ENCODE measurements at places on chromosomes 3 and 15.
A peak's percentile ranks its signal among the peaks of the same experiment; 100 is the strongest.

DNA sequence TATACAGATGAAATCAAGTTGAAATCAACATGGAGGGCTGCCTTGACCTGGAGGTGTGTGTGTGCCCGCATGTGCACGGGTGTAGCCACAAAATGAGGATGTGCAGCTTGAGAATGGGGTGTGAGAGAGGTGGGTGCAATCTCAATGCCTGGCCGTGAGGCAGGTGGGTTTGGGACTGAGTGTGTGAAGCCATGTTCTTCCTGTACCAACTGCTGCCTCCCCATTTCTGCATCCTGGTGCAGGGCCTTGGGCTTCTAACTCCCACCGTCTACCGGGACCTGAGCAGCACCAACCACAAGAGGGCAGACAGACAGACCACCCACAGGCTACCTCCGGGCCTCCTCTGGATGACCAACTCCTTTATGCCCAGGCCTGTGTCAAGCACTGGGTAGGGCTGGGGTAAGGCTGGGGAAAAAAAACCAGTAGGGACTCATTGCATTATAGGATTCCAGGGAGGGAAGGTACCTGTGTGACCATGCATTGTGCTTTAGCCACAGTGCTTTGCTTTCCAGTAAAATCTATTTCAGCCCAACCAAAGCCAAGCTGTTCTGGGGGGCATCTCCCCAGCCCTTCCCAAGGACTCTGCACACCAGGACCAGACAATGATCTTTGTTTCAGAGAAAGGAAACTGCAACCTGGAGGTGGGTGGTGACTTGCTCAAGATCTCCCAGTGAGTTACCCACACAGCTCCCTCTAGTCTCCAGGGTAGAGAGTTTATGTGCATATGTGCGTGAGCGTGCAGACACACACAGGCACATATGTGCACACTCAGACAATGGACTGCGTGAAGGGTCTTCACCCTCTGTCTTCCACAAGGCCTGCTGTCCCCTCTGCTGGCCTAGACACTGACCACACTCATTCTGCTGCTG is 162.2 kb upstream of the TLE3 start:
- no peak for DNase-seq

- no peak for DNase-seq
These were observed 1.9 kb upstream of the SLC41A3 start for GRCh38 chr3:126085841-126086240.

- no peak for DNase-seq
These were observed 73.7 kb downstream of the PIK3CB start for GRCh38 chr3:138761002-138761401.

DNA sequence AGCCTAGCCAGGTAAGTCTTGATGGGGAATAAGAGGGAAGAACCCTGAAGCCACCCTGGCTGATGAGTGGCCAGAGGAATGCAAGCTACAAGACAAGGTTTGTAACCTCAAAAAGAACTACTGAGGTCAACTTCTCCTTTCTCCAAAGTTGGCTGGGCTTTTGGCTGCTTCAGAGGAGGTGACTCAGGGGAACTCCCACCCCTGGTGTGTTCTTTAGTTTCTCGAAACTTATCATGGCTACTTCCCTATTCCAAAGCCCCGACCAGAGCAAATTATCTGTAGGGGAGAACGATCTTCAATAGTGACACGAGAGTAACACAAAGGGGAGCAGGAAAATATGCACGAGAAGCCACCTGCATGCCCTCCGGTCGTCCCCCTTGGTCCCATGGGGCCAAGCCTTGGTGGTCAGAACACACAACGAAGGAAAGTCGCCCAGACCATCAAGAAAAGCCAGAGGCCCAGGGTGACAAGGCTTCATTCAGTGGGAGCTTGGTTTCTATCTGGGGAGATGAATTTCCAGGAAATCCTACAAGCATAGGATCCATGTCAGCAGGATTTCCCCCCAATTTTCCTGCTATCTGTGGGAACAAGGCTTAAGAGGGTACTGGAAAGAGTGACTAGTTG is 6.5 kb upstream of the BCL2A1 start:
- no peak for DNase-seq

DNA sequence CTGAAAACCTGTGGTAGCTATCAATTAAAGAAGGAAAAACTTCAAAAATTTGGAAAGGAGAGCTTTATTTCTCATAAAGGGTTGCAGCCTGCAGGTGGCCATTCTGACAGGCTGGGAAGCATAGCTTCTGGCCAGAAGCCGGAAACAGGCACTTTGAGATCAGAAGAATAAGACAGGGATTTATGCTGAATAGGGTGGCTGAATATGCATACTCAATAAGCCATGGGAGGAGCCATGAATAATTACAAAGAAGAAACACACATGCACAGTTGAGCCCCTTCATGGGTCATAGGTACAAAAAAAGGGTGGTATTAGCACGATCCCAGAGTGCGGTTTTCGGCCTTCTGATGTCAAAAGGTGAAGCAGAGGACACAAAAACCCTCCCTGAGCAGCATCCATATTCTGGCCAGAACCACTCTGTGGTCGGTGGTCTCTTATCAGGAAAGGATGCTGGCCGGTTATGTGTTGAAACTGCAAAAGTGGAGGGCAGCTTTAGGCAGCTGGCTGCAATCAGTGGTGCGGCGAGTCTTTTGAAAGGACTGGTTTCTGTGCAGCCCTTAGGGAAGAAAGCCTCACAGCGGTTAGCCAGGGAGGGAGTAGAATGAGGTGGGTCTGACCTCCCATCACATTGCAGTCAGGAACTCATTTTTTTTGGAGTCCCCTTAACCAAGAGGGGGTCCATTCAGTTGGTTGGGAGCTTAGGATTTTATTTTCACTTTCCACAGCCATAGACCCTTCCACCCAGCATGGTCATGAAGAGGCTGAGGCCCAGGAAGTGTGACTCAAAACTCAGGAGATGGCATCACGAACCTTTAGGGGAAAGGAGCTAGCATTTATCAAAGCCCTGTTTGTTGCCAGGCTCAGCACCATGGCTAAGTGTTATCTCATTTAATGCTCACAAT is 34.7 kb upstream of the CCDC174 start:
- DNase-seq = no peak

- DNase-seq = peak; percentile 34
These were observed 102.5 kb upstream of the TJP1 start for GRCh38 chr15:29924750-29925149.

- DNase-seq = no peak
These were observed 41.0 kb downstream of the DGKG start for GRCh38 chr3:186320862-186321568.

DNA sequence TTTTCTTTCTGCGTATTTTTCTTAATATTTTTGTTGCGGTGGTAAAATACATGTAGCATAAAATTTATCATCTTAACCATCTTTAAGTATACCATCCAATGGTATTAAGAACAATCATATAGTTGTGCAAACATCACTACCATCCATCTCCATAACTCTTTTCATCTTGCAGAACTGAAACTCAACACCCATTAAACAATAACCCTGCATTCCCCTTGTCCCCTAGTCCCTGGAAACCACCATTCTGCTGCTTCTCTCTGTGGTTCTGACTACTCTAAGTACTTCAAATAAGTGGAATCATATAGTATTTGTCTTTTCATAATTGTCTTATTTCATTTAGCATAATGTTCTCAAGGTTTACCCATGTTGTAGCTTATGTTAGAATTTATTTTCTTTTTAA is 67.3 kb upstream of the EOMES start:
- no peak for DNase-seq

DNA sequence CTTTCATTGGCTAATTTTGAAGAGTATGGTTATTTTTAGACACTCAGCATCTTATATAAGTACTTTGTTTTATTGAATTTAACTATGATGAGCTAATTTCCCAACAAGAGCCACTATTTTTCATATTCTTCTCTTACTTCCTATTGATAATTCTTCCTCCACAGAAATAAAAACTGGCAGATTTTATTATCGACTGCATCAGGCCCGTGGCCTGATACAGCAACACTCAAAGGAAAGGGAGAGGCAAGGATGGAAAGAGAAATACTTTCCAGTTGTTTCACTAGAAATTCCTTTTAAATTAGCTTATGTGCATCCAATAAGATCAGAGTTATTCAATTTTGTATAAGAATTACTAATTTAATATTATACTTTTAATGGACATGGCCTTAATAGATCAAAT is 886.3 kb downstream of the ROBO1 start:
- DNase-seq = no peak

GRCh38 chr3:174334111-174334510 is 525.0 kb upstream of the NAALADL2 start:
- no peak for DNase-seq

GRCh38 chr3:169871129-169871886 is 1.6 kb upstream of the LRRC31 start:
- DNase-seq = no peak

GRCh38 chr3:25783661-25784512 is 644 bp upstream of the NGLY1 start:
- DNase-seq = no peak

DNA sequence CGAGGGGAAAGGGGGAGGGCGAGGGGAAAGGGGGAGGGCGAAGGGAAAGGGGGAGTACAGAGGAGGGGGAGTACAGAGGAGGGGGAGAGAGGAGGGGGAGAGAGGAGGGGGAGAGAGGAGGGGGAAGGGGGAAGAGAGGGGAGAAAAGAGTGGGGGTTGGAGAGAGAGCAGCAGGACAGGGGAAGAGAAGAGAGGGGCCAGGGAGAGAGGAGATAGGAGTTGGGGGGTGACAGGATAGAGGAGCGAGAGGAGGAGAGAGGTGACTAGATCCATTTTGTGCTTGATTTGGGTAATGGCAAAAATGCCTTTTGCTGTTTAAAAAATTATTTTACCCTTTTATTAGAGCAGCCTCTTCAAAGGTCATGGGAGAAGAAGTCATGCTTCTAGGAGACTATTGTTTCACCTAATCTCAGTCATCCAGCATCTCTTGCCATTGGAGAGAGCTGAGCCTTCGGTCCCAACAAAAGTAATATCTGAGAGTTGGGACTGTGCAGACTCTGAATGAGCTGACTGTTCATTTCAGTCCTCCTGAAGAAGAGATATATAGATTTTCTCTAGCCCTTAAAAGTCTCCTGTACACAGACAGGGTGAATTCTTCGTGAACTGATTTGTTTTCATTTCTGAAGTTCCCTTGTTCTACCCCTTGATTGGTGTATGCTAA is 15.1 kb upstream of the TOP2B start:
- DNase-seq = no peak

GRCh38 chr15:89499156-89499555 is 2.8 kb upstream of the RHCG start:
- DNase-seq = no peak

DNA sequence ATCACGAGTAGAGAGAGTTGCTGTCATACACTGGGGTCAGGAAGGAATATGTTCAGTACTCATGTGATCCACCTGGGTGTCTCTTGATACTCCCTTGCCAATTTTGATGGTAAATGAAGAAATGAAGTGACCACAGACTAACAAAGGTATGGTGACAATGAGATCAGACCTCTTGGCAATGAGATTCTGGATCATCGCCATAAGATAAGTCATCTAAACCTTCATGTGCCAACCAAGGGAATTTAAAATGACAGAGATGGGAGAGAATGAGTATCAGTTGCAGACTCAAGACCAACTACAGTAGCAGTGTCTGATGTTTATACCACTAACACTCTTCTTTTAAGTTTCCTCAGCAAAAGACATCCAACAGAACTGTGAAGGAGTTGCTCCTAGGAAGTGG is 601.0 kb downstream of the MECOM start:
- no peak for DNase-seq

- DNase-seq = no peak
These were observed 69.2 kb downstream of the GOLGA8B start for GRCh38 chr15:34514251-34514670.

DNA sequence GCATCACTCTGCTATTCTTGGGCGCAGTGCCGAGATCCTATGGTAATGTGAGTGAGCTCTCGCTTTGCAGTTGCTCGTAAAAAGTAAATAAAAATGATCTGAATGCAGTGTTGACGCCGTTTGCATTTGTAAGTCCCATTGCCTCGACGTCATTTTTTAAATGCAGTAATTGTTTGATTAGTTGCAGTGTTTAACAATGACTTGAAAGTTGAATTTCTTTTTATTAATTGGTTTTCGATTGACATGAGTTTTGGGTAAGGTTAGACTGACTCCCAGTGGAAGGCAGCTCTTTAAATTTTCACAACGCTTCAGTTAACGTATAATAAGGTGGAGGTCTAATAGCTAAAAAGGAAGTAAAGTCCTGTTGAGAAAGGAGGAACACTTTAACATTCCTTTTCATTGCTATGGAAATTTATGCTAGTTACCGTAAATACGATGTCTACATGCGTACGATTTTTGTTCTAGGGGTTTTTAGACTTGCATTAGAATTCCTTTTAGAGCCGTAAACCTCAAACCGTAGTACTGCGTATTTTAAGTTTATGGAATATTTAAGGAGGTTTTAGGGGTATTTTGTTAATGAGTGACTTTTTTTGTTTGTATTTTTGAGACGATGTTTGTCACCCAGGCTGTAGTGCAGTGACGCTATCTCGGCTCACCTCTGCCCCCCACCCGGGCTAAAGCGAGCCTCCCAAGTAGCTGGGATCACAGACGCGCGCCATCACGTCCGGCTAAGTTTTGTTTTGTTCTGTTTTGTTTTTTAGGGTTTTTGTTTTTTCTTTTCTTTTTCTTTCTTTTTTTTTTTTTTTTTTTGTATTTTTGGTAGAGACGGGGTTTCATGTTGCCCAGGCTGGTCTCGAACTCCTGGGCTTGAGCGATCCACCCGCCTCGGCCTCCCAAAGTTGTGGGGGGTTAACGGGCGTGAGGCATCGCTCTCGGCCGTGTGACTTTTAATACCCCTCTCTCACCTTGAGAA is 1.4 kb downstream of the MORF4L1 start:
- DNase-seq = no peak

DNA sequence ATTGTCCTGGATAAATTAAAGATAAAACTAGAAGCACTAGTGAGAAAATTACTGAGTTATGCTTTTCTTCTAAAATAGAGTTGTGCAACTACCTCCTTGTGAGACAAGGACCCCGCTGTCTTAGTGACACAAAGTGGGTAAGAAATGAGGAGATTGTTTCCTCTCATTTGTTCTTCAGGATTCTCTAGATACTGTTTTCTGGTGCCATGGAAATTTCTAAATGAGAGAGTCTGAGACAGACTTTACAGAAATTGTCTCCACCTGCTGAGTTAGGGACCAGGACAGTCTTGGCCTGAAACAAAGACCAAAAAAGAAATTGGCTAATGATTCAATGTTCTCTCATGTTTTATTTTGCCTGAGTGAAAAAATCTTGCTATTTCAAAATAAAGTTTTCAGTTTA is 427.5 kb downstream of the TUSC7 start:
- no peak for DNase-seq

- no peak for DNase-seq
These were observed 112.6 kb downstream of the UACA start for GRCh38 chr15:70650567-70651302.

GRCh38 chr3:68779261-68779660 is 153.1 kb downstream of the TAFA4 start:
- DNase-seq = no peak

Data from NCI-H2171 (cell line).